D721Med (cell line): ENCODE measurements at places on chromosomes 2 and 18.

- DNase-seq: no peak
These were observed 69.6 kb downstream of the MAP4K4 start for GRCh38 chr2:101766871-101767739.

DNA sequence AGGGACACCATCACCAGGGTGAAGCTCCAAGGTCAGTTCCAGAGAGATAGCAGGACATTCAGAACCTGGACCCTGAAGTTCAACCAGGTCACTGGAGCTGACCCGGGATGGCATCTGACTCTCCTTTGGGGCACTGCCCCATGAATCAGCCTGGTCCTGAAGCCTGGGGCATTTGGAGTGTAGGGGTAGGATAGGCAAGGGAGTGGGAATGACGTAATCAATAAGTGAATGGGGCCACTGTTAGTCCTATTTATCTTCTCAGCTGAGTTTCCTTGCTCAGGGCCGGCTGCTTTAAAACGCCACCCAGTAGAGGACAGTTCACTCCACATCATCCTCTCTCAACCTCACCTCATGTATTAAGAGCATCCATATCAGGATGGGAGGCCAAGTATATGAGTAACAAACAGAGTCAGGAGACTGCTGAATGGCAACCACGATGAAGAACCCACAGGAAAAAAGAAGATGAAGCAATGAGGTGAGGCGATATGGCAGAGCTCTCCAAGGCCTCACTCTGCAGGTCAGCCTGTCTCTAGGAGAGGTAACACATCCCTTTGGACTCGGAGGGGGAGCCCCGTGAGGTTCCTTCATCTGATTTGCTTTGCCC is 1.8 kb upstream of the RFX8 start:
- no peak for DNase-seq

DNA sequence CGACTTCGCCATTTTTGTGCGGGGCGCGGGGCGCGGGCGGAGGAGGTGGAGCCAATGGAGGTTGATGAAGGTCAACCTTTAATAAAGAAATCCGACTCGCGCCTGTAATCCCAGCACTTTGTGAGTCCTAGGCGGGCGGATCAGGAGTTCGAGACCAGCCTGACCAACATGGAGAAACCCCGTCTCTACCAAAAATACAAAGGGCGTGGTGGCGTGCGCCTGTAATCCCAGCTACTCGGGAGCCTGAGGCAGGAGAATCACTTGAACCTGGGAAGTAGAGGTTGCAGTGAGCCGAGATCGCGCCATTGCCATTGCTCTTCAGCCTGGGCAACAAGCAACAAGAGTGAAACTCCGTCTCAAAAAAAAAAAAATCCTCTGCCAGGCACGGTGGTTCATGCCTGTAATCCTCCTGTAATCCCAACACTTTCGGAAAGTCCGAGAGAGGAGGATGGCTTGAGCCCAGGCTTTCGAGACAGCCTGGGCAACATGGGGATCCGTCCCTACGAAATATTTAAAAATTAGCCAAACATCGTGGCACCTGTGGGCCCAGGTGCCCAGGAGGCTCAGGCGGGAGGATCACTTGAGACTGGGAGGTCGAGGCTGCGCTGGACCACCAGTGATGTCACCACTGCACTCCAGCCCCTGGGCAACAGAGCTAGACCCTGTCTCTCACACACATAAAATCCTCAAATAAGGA is 493 bp upstream of the PREB start:
- DNase-seq: no peak

DNA sequence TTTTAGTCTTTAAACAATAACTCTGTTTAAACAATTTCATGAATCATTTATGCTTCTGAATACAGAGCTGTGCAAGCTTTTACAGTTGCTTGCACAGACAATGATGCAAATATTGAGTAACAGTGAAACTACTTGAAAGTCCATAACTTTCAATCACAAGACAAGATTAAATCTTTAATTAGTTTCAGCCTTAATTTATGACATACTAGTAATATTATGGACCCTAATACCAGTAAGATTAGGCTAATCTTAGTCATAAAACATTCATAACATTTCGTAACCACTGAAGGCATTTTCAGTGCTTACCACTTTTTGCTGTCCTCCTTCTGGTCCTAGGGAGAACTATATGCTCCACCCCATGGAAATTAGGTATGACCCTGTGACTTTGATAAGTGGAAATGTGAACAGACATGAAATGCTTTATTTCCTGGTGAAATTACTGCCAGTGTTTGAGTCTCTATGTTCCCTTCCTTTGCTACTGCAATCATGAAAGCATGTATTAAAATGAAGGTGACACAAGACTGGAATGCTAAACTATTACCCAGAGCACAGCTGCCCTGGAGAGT is 1.8 kb upstream of the COBLL1 start:
- no peak for DNase-seq

DNA sequence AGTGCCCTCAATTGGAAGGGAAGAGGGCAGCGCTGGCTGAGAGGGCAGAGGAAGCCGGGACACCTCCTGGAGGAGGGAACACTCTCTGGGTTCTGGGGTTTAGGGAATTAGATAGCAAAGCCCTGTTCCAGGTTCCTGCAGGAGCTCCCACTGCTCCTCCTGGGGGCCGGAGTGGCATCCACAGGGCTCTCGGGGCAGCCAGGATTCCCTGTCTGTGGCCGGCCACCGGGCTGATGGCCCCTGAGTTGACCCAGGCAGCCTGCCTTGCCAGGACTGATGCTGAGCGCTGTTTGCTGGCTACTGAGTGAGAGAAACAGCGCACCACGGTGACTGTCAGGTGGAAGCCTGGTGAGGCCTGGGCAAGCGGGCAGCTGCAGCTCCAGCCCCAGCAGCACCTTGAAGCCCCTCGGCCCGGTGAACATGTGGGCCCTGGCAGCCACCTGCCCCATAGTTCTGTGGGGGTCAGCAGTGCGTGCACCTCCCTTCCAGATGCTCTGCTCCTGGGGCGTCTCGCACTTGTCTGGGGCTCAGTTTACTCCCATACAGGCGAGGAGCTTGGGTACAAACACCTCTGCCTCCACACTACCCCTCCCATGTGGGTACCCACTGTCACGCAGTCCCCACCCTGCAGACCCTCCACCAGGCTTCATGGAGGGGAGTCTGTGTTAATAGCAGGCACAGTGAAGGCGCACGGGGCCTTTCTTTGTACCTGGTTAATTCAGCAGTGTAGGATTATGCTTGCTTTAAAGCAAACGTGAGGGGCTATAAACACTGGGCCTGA is 7.7 kb upstream of the ALLC start:
- no peak for DNase-seq

DNA sequence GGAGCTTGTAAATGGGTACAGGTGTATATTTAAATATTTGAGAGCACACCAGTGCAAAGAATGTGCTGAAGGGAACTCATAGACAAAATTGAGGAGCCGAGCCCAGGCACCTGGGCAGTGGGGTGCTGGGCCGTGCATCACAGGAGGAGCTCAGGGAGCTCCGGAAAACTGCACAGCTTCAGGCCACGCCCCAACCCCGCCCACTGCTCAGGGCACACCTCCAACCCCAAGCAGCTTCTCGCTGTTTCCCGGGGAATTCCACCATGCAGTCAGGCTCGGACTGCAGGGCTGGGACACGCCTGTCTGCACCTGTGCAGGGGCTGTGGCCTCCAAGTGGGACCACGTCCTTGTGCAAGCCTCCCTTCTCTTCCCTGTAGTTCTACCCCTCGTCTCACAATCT is 243.0 kb downstream of the HDAC4 start:
- no peak for DNase-seq
